ENCODE measurements at places on chromosomes 12 and 14.

GRCh38 chr12:16611146-16611545 is 5.2 kb upstream of the LMO3 start:
- no peak for DNase-seq

DNA sequence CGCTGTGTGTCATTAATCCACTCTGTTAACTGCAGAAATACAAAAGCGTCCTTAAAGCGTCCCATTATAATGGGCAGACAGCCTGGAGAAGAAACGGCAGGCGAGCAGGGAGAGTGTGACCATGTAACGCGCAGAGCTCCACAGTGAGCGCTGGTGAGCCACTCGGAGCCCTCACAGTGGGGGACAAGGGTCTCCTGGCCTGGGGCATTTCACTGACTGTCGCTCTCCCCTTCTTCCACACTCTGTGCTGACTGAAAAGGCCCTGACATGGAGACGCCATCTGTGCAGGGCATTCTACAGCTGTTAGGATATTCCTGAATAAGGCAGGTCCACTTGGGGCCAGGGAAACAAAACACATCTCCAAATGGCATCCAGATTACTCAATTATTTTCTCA is 24.2 kb downstream of the CCDC92 start:
- DNase-seq, result no peak

GRCh38 chr14:105096206-105096875 is 31.1 kb upstream of the GPR132 start:
- no peak for DNase-seq

GRCh38 chr14:84961637-84962036 is 568.3 kb upstream of the FLRT2 start:
- DNase-seq, result peak; percentile 11

GRCh38 chr12:122659579-122659978 is 43.6 kb downstream of the HCAR2 start:
- DNase-seq, result no peak

- no peak for DNase-seq
These were observed 210.1 kb upstream of the DIO3 start for GRCh38 chr14:101351146-101351545.

GRCh38 chr14:100871234-100872186 is 32.0 kb downstream of the RTL1 start:
- peak; percentile 62 for DNase-seq
